Nucleus accumbens (tissue), 56 donors: ENCODE measurements at places on chromosomes 4 and X.

- no peak for DNase-seq
Measured at GRCh38 chr4:113572620-113573019, 188.9 kb downstream of the CAMK2D start.

- DNase-seq, result no peak
Measured at GRCh38 chr4:184039963-184040383, 134.9 kb downstream of the STOX2 start.

GRCh38 chr4:80125252-80126177, 52.5 kb upstream of the ANTXR2 start:
- DNase-seq, result no peak

GRCh38 chrX:54045563-54046228, 1.4 kb upstream of the PHF8 start:
- DNase-seq, result no peak

DNA sequence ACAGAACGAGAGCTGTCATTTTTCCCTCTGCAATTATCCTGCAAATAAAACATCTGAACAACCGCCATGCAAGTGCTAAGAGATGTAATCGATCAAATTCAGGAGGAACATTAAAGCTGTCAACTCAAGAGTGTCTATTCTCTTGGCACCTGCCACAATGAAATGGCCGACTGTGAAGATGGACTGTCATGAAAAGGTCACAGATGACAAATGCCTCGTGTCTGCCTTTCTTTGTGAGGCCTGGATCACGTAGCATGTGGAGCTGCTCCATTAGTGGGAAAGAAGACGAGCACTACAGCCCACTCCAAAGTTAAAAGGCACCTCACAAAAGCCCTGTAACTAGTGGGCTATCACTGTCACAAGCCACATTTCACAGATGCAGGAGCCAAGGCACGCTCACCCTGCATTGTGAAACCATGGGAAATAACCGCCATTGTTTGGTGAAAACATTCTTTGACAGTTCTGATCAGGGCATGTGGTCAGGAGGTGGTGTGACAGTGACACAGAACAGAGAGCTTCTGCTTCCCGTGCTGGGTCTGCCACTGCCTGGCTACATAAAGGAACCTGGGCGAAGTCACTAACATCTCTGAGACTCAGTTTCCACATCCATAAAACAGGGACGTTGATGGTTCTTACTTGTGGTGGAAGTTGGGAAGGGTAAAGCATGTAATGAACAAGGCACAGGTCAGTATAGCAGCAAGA, 98.9 kb downstream of the EVC2 start:
- no peak for DNase-seq

GRCh38 chr4:70291341-70291740, 43.4 kb upstream of the CABS1 start:
- DNase-seq, result no peak

GRCh38 chr4:33626221-33626620, 2618.1 kb downstream of the ARAP2 start:
- DNase-seq, result no peak

DNA sequence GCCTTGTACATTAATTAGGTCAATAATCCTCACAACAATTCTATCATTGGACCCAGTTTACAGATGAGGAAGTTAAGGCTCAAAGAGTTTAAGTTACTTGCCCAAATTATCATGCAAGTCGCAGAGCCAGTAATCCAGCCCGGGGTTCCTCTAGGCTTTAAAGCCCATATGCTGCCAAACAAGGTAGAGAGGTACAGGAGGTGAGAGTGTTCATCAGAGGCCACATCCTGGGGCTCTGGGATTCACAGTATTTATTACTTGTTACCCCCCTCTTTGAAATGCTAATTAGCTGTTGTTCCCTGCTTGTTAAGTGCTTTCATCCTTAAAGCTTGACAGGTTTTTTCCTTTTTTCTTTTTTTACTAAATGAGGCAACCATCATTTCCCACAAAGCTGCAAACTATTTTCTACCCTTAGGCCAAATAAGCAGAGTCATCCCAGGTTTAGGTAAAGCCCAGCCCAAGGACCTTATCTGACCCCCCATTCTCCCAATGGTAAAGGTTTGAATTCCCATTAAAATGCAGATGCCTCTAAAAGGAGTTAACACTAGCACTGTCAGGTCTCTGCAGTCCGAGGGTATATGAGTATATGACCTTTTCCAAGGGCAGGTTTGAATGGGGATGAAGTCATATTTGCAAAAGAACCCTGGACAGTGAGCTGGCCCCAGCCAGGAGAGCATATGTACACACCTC, 150.3 kb downstream of the SOX3 start:
- no peak for DNase-seq

DNA sequence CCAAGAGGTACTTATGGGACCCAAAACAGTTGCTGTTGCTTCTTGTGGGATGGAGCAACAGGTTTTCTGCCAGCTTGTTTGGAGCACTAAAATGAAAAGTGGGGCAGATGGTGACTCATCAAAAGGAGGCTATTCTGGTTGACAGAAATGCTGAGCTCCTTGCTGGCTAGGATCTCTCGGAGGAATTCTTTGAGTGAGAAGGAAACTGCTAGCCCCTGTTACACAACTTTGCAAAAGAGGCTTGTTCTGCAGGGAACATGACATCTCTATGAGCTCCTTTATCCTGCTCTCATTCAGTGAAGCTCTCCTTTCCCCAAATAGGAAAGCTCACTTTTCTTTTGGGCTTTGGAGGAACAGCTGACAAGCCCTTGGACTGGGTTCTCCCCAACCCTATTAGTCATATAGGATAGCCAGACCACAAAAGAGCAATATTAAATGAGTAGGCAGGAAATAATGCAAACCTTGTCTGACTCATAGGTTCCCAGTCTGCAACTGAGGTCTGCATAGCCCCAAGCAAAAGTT, 108.3 kb downstream of the CDS1 start:
- no peak for DNase-seq

DNA sequence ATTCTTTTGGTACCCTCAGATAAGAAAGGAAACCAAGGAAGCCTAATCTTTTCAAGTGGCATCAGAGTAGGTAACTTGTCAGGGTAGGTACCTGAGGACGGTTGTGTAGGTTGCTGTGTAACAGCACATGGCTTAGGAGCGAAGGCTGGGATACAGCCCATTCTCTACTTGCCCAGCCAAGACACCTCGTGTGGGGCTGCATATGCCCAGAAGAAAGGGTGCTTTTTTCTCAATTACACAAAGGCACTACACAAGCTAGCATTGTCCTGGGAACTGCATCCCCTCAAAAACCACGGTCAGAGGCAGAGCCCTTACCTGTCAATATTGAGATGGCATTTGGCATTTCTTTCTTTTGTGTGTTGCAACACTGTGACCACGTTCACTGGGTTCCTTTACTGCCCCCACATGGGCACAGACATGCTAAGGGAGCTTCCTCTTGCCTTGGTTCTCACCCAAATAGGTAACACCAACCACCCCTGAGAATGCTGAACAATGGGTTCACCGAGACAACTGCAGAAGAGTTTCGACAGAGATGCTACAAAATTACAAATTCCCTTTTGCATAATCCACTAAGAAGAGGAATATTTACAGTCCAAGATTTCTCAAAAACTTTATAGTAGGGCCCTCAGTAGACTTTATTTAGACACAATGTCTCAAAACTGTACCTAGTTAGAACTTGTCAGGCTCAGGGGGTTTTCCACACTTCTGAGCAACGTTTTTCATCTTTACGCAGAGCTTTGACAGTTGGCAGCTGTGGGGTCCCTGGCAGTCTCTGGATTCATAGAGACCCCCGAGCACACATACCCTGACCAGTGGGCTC, 35.8 kb upstream of the TNIP3 start:
- no peak for DNase-seq

- no peak for DNase-seq
Measured at GRCh38 chr4:77433418-77433733, 172.2 kb upstream of the CXCL13 start.

- no peak for DNase-seq
Measured at GRCh38 chrX:129000797-129001196, 522.5 kb downstream of the SMARCA1 start.

DNA sequence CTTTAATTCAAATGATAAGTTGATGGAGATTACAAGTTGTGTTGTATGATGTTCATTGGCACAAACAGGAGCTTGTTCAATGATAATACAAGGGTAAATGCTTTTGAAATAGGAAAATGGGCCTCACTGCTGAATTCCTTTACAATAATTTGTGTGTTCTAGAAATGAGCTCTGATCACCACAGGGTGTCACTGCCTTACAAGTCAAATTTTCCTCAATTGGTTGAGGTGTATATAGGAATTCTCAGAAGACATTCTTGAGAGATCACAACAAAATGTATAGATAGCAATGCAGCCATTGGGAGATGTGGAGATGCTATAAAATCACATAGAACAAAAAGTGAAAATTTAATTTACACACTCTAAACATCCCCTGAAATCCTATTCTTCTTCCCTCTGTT, 49.6 kb downstream of the KLF8 start:
- DNase-seq, result no peak

GRCh38 chr4:109131559-109131958, 170.9 kb downstream of the COL25A1 start:
- DNase-seq, result no peak

DNA sequence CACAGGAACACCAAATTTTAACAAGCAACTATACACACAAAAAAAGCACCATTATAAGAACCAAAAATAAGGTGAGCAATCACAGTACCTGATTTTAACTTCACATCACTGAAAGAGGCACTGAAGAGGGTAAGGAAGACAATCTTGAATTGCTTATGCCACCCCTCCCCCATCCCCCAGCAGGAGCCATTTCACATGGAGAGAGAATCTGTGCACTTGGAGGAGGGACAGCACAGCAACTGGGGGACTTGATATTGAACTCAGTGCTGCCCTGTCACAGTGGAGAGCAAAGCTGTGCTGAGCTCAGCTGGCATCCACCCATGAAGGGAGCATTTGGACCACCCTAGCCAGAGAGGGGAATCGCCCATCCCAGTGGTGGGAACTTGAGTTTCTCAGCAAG, 56.0 kb downstream of the NUDT11 start:
- DNase-seq, result no peak

DNA sequence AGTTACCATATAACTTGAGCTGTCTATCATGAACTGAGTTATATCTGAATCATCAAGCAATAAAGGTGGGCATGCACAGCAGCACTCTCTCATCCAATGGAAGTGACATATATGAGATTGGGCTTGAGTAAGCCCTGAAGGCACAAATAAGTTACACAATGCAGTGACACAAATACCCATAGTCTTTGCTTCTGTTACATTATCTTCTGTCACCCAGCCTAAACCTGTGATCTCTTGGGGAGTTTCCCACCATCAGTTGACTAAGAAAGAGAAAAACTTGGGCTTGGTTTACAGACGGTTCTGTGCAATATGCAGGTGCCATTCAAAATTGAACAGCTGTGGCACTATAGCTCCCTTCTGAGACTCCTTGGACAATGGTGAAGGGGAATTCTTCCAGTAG, 138.8 kb upstream of the IL15 start:
- DNase-seq, result no peak

GRCh38 chrX:104566681-104567501, 892 bp downstream of the IL1RAPL2 start:
- DNase-seq, result no peak

DNA sequence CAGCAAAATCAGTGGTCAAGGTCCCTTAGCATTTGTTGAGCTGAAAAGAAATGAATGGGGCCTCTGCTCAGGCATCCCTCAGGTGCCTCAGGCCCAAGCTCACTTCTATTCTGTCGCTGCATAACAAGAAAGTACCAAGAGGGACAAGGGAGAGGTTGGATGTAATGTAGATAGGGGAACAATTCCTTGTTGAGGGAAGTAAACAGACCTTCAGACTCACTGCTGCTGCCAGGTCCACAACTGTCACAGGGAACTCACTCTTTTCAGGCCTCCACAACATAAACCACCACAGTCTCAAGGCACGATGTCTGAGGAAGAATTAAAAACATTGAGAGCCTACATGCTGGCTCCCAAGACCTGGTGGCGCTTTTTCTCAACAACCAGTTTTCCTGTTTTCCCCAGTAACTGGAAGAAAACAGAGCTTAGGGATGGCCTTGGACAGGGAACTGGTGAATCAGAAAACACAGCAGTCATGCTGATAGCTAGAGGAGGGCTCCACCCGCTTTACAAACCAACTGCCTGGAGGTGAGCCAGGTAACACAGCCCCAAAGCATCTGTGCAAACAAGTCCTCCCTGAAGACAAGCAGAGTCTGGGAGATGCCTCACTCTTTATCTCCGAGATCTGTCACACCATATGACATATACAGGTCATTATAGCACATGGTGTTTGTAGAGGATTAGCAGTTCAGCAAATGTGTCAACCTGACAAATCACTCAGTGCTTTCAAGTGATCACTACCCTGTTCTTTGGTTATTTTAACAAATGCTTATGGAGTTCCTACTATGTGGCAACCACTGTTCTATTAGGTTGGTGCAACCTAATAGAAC, 14.3 kb upstream of the AWAT1 start:
- DNase-seq, result no peak

- peak; percentile 89 for DNase-seq
Measured at GRCh38 chr4:6574747-6575502, at the start of gene MAN2B2. Gene MAN2B2, plus strand, starts transcription at chr4:6575189. Its CDS starts 22 bp downstream, at chr4:6575211.

DNA sequence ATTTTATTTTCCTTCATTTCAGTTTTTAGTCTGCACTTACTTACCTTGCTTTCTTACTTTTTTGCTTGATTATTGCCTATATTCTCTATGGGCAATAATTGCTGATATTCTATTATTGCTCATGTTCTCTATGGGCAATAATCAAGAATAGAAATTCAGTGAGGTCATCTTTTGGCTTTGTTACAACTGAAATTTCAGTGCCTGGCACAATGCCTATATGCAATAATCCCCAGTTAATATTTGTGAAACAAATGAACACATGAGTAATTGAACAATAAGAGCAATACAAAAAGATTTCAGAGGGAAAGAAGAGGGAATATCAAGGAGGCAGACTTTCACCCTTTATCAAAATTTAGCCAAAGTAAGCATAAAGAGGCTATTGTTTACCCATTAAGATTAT, 48.6 kb upstream of the ARSJ start:
- no peak for DNase-seq

DNA sequence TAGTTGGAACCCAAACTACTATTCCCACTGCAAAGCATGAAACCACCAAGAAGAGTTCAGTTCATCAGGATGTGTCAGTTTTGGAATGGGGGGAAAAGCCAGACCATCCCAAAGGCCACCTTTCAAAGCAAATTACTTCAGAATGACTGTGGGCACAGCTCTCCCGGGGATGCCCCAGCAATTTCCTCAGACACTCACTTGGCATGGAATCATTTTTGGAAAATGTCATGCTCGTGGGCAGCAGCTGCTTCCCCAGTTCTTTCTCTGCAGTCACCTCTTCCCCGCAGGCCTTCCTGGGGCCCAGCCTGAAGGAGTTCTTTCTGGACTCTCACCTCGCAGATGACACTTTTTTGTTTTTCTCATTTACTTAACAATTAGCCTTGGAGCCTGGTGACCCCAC, 350.3 kb downstream of the NR3C2 start:
- no peak for DNase-seq

DNA sequence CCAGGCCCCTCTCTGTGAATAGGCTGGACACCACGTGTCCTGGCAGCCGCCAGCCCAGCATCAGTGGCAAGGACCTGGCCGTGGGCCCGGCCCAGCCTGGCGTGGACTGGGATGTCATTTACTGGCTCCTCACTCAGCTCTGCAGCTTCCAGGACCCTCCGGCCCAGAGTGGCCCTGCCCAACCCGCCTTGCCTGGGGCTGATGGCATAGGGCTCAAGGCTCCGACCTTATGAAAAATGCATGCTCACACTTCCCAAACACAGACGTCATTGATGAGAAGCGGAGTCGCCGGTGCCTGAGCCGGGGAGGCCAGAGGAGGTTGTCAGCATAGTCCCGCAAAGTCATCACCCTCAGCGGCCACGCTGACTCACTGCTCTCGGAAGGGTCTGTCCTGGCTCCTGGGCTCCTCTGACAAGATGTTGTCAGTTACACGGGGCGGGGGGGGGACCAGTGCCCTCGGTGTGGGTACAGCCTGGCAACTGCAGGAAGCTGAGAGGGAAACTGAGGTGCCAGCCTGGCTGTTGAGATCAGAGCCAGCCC, 14.3 kb downstream of the CFAP99 start:
- DNase-seq, result peak; percentile 59

- DNase-seq, result no peak
Measured at GRCh38 chr4:164876700-164877324, at the start of gene APELA. Gene APELA, plus strand, starts transcription at chr4:164877178. Its CDS starts 154 bp downstream, at chr4:164877332.
